ENCODE measurements at places on chromosomes 3 and 15.

DNA sequence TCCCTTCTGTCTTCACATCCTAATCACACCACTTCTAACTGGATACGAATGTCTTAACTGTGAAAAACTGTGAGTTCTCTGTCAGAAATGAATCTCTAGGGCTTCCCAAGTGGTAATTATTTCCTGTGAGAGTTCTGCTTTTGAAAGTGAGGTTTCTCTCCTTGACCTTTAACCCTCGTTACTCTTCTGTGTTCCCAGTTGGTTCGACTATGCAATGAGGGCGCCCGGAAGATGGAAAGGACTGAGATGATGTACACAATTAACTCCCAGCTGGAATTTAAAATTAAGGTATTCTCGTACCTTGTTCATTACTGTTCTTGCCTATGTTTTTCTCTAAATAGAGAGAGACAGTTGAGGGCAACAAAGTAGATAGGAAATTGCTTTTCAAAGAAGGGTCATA lies 96.5 kb downstream of the ARHGEF26 start:
- no peak for DNase-seq

- no peak for DNase-seq
These were observed 79.5 kb upstream of the TSC22D2 start for GRCh38 chr3:150328654-150329040.

GRCh38 chr3:107650788-107651187 lies 128.0 kb downstream of the BBX start:
- no peak for DNase-seq

DNA sequence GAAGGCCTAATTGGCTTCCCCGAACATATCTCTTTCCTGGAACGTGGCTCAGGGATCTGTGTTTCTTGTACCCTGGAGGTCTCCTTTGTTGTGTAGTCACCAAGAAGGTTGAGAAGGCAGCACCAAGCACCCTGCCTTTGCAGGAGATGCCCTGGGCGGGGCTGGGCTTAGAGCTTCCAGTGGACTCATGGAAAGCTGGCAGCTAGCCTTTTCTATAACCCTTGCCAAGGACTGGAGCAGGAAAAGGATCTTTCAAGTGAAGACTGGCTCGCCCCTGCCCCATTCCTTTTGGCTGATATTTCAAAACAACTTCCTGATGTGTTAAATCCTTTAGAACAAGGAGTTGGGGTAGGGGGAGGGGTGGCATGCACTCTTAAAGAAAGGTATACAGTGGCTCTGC lies 58.9 kb upstream of the EPHA6 start:
- DNase-seq, result no peak

DNA sequence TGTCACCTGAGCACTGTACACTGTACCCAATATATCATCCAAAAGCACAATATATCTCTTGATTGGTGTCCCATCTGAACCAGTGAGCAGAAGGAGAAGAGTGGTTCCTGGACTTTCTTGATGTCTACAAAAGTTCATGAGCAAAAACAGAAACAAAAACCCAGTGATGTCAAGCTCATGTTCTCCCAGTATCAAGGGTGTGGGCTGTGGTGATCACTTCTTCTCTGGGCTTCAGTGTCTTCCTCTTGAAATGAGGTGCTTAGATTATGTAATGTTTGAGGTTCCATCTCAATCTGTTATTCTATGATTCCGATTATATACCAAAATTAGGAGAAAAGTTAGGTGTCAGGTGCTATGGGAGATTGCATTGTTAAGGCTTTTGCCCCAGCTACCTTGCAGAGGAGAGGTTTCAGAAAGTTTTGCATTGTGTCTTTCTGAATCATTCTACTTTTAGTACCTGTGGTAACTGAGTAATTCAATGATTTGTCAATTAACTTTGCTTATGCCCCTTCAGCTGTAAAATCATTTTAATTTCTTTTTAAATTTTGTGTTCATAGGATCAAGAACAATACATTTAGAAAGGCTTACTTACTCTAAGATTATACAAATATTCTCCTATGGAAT lies 122.0 kb upstream of the EOMES start:
- DNase-seq, result no peak

GRCh38 chr3:65583188-65583587 lies 455.5 kb downstream of the MAGI1 start:
- peak; percentile 38 for DNase-seq

All from fibroblast of skin of scalp (primary cell).